ENCODE measurements at places on chromosomes 1 and 21. TPM values are rescaled to one million over a fixed set of nuclear protein-coding genes. Genes with fewer than 3 reads are reported as not detected.
A peak's percentile ranks its signal among the peaks of the same experiment; 100 is the strongest.

- no peak for DNase-seq
These were observed 213.7 kb downstream of the PBX1 start for GRCh38 chr1:164772635-164773034.

Gene MCOLN3
- total RNA-seq = not detected

- DNase-seq = no peak
These were observed 33.5 kb downstream of the SCYL3 start for GRCh38 chr1:169860187-169860586.

DNA sequence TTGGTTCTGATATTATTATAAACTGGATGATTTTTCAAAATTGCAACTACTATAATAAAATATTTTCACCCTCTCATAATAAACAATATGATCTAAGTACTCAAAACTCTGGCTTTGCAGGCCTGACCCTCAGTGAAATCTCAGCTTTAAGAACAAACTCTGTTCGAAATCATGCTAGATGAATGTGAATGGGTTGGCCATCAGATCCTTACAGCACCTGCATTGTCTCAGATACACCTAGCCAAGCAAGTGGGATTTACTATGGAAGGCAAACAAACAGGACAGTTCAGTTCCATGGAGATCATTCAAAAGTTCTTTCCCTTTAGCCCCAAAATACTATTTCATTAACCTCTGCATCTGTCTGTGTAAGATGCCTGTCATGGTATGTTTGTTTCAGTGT is 44.8 kb downstream of the STYXL2 start:
- DNase-seq = no peak

- no peak for DNase-seq
These were observed 79.4 kb downstream of the CAPZB start for GRCh38 chr1:19405761-19406487.

- no peak for DNase-seq
These were observed 27.5 kb upstream of the GPR88 start for GRCh38 chr1:100510451-100510850.

- DNase-seq = peak; percentile 41
These were observed 214.1 kb upstream of the USP24 start for GRCh38 chr1:55428944-55429931.

DNA sequence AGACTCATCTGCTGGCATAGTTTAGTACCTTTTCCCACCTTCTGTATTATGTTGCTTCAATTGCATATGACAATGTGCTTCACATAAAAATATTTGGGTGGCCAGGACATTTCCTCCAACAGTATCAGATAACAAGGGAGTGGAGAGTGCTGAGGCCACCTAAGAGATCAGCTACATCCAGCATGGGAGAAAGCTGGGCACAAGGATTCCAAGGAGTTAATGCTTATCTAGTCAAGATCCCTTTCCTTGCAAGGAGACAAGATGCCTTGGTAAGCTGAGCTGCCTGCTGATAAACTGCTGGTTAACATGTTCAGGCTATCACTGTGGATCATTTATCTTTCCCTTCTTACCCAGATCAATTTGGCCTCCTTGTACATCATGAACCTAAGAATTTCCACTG is 5.4 kb downstream of the TACSTD2 start:
- no peak for DNase-seq

- no peak for DNase-seq
These were observed at the start of gene FCAMR for GRCh38 chr1:206970446-206970845. TSS of gene FCAMR (minus strand) at chr1:206970460. CDS start at chr1:206970125, 335 bp downstream.

DNA sequence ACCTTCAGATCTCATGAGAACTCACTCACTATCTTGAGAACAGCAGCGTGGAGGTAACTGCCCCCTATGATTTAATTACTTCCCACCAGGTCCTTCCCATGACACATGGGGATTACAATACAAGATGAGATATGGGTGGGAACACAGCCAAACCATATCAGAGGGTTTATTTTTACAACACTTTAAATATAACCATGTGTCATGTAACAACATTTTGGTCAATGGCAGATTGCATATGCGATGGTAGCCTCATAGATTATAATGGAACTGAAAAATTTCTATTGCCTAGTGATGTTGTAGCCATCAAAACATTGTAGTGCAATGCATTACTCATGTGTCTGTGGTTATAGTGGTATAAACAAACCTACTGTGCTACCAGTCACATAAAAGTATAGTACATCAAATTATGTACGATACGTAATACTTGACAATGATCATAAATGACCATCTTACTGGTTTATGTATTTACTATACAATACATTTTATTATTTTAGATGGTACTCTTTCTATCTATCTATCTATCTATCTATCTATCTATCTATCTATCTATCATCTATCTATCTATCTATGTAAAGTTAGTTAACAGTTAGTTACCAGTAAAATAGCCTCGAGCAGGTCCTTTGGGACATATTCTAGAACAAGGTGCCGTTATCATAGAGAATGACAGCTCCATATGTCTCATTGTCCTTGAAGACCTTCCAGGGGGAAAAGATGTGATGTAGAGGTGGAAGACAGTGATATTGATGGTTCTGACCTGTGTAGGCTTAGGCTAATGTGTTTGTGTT is 12.6 kb upstream of the S100B start:
- DNase-seq = peak; percentile 24

DNA sequence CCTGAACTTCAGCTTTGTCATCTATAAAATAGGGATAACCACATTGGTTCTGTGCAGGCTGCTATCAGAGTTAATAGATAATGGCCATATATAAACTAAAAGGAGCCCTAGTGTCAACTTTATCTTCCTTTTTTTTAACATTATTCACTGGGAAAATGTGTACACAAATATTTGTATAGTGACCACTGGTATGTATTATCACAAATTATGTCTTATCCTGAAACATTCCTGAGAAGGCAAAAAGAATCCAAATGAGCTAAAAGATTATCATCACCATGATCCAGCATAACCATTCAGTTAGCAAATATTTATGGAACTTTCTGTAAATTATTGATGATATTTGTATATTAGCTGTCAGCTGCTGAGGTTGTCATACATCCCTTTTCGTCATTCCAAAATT is 16.6 kb downstream of the ANGPTL3 start:
- no peak for DNase-seq

DNA sequence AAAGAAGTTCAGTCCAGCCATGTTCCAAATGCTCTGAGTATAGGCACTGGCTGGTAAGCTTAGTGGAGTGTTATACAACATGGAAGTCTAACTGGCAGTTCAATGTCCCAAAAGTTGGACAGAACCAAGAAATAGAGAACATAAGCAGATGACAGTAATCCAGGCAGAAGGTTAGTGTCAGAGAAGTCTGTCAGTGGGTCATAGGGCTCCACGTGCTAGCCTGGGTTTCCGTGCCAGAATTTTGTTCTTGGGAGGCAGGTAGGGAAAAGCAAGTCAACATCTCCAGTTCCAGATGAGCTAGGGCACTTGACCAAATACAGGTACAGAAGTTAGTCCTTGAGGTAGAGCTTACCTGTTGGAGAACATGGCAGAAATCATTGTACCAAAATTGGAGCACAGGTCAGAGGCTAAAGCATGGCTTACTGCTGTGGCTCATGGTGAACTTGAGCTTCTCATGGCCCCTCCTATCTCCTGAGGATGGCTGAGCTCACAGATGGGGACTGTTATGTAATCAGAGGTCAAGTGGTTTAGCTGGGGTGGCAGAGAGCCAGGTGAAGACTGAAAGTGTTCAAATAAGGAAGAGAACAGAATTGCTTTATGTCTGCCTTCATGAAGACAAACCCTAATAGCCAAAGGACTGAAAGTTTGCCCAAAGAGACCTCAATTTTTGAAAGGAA is 170.8 kb downstream of the NFIA start:
- DNase-seq = no peak

Gene GSTM5
- not detected for total RNA-seq

Gene ADAMTSL4
- total RNA-seq = 0.22 TPM

DNA sequence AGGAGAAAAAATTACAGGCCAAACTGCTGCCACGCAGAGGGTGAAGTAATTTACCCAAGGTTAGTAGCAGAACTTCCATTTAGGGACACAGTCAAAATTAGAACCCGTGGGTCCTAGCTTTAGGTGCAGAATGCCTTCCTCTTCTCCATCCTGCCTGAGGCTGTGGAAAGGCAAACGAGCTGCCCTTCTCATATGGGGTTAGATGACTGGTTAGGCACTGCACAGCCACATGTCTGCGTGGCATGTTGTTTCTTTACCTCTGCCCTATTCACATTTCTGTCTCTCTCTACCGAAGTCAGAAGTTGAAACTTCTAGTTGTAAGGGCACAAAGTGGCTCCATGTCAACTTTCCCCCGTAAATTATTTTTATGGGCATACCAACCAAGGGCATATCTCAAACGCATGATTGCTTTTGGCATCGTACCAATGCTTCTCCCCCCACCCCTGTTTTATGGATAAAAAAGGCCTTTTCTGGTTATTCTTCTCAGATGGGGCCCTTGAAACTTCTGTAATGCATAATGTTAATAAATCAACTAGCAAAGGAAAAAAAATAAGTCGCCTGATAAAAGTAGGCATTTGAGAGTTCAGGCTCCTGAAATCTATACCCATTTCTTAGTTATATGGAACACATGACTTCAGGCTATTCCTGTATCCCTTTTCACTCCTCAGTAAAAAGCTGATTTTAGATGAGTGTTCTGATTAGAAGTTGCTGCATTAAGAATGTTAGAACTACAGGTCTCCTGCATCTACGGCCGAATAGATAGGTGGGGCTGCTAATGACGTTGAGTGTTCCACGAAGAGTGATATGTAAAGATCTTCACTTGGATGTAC is 139.6 kb upstream of the NRIP1 start:
- DNase-seq = no peak

Gene SPRR5
- total RNA-seq = not detected

DNA sequence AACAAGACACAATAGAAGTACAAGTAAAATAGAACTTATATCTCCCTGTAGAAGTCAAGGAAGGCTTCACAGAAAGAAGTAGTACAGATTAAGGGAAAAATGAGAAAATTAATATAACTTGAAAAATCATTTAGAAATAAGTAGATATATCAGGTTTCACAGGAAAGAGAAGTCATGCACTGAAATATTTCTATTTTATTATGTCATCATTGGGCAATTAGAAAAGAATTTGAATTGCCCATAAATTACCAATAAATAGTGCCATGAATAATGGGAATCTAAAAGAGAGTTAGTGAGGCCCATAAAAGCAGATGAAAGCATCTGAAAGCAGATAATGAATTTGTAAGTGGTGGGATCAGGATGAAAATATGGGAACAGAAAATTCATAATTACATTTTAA is 1597.8 kb downstream of the PLA2G4A start:
- DNase-seq = no peak

DNA sequence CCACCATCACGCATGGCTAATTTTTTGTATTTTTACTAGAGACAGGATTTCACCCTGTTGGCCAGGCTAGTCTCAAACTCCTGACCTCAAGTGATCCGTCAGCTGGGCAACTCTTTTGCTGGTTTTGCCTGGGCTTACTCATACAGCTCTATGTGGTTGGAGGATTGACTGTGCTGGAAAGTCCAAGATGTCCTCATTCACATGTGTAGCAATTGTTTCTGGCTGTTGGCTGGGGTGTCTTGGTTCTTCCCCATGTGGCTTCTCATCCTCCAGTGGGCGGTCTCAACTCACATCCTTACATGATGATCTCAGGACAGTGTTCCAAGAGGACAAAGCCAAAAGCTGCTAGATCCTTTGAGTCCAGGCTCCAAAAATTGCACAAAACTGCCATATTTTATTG is 53.3 kb downstream of the TEX35 start:
- no peak for DNase-seq

DNA sequence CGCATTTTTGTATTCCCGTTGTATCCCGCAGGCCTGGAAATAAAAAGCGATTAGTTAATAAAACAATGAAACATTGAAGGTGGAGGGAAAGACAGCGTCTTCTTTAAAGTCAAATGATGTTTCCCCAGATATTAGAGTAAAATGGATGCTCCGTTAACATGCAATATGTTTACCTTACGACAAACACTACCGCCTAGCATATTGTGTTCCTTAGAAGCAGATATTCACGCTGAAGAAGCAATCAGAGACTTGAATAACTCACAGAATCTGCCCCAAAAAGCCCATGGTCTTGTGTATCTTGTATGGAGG is 583 bp upstream of the B4GALT3 start:
- no peak for DNase-seq

Gene PLPP3
- 58.1 TPM for total RNA-seq

Gene FOXD3
- not detected for total RNA-seq

Gene ORC1
- 1.2 TPM for total RNA-seq

- no peak for DNase-seq
These were observed 224.5 kb upstream of the NFIA start for GRCh38 chr1:60857851-60858250.

DNA sequence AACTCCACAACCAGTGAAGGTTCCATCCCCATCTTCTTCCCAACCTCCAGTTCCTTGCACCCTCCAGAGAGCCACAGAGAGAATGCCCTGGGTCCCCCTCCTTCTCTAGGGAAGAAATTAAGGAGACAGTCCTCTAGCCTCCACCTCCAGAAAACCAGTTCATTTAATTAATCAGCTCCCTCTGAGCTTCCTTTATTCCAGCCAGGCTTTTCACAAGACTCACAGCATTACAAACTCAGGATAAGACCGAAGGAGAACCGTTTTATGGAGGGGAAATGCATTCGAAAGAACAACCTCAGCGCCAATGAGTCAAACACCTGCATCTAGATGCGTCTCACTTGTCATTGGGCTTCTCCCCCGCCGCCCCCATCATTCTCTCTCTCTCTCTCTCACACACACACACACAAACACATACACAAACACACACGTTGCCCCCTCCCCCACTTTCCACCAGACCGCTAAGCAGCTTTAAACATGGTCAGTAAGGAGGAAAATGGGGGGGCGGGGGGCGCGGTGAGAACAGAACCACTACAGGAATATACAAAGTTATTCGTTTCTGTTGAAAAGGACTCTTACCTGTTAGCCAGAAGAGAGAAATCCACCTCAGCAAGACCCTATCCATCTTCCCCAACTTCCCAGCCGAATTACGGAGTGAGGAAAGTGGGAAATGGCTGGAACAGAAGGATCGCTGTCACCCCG is 544 bp downstream of the ILDR2 start:
- peak; percentile 4 for DNase-seq

DNA sequence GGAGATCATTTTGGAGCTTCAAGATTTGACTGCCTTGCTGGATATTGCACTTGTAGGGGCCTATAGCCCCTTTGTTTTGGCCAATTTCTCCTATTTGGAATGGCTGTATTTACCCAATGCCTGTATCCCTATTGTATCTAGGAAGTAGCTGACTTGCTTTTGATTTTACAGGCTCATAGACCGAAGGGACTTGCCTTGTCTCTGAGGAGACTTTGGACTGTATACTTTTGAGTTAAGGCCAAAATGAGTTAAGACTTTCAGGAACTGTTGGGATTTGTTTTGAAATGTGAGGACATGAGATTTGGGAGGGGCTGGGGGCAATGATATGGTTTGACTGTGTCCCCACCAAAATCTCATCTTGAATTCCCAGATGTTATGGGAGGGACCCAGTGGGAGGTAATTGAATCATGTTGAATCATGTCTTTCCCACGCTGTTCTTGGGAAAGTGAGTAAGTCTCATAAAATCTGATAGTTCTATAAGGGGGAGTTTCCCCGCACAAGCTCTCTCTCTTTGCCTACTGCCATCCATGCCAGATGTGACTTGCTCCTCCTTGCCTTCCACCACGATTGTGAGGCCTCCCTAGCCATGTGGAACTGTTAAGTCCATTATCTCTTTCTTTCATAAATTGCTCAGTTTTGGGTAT is 276.1 kb downstream of the LMX1A start:
- DNase-seq = no peak
